Panc1 (cell line): ENCODE measurements at places on chromosomes 6 and 20.

DNA sequence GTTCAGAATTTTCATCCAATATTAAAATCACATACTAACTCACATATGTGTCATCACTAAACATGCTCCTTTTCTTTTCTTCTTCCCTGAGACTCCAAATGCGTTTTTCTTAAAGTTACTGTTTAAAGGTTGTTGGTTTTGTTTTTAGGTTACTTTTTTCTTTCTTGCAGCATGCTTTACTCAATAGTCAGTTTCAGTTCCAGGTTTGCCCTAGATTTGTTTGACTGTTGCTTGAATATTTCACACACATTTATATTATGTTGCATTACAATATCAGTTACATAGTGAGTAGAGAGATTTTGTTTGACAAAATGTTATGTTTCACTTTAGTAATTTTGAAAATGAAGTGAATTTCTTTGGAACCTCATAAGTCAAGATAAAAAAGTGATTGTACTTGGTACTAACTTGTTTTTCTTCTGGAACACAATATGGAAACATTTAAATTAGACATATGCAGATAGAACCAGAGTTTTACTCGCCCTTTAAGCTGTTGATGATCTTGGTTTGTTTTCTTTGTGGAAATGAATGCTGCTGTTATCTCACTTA is 27.3 kb downstream of the FNDC1 start:
- DNase-seq = no peak

DNA sequence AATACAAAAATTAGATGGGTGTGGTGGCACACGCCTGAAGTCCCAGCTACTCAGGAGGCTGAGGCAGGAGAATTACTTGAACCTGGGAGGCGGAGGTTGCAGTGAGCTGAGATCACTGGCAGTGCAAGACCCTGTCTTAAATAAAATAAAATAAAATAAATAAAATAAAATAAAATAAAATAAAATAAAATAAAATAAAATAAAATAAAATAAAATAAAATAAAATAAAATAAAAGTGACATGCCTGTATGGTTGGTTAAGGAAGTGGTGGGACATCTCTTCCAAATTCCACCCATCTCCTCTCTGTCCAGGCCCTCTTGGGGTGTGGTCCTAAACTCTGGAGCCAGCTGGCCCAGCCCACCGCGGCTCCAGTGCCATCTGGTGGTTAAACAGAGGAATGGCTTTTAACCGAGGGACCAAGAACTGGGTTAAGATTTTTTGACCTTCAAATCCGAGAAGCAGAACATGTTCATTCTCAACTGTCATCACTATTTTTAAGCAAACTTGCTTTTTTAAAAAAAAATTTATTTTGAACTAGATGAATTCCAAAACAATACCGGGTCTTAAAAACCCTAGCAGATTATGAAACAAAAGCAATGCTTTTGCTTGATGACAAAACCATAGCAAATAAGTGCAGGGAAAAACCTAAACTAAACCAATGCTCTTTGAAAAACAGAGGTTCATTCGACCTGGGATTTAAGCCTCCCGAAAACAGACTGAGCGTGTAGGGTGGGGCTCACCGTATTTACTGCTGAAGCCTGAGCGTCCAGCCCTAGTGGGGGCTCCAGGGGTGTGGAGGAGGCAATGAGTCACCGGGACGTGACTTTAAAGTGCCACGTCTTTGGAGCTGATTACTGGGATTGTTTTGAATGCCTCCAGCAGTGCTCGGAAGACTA is 68.8 kb downstream of the CDC5L start:
- no peak for DNase-seq

DNA sequence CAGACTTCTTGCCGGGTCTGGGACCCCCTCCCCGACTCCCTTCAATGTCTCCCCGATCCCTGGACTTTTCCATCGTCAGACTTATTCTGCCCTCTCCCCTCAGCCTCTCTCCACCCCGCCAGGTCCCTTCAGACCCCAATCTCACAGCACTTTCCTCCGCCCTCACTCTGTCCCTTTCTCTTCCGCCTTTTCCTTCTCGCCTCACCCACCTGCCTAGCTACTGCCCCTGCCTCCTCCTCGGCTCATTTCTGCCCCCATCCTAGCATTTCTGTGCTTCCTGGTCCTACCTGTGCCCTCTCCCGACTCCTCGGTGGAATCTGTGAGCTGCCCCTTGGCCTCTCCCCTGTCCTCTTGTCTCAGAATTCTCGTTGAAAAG is 616 bp downstream of the CHMP4B start:
- DNase-seq = no peak

DNA sequence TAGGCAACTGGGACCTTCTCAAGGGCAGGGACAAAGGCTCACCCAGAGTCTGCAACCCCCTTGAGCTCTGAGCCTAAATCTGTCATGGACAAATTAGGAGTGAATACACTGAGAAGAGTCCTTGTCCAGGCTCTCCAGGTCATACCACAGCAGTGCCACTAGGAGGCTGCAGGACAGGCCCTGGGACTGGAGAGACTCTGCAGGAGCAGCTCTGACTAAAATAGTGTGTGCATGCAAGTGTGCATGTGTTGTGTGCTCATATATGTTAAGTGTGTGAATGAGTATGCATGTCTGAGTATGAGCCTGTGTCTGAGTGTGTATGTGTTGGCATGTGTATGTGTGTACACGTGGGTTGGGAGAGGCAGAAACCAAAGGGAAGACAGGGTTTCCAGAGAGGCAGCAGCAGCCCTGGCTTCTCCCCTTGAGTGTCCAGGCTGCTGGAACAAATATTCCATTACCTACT is 27.1 kb downstream of the MRPL14 start:
- DNase-seq = no peak

GRCh38 chr6:319177-320131 is 27.2 kb downstream of the DUSP22 start:
- DNase-seq = no peak

- DNase-seq = peak; percentile 18
Observed at GRCh38 chr20:33262658-33263065, 20.4 kb upstream of the BPIFB1 start.

- DNase-seq = no peak
Observed at GRCh38 chr6:114276783-114277182, 66.0 kb downstream of the HS3ST5 start.

GRCh38 chr6:166750108-166750793 is 123.2 kb upstream of the RPS6KA2 start:
- DNase-seq = no peak

DNA sequence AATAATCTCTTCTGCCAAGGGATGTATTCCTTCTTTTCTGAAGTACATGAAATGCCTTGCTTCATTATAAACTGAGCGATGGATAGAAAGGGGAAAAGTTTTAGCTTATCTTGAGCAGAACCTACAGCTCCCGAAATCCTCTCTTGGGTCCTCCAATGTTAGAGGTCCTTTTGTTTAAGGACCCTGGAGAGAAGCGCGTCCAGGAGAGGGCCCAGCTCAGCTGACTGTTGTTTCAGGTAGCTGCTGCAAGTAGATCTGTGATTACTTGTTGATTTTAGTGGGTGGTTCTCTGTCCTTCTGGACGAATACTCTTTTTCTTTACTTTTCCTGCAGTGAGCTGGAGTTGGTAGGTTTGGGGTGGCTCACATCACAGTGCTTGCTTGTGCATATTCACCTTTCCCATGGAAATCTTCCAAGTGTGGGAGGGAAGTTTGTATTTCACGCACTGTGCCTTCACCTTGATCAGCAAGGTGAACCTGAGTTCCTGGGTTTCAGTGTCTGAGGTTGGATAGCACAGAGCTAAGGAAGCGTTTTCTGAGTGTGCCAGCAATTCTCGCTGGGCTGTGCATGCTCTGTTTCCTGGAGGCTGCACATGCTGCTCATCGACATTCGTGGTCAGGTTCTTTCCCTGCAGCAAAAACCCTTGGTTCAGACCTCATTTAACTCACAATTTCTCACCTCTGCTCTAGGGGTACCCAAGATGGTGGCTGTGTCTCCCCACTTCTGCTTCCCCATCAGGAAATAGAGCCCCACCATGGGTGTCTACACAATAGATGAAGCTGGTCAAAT is 176.3 kb downstream of the JARID2 start:
- DNase-seq = no peak

GRCh38 chr20:24667689-24668383 is 198.4 kb downstream of the SYNDIG1 start:
- no peak for DNase-seq

GRCh38 chr20:63233924-63234323 is 1.8 kb upstream of the BIRC7 start:
- DNase-seq = no peak

DNA sequence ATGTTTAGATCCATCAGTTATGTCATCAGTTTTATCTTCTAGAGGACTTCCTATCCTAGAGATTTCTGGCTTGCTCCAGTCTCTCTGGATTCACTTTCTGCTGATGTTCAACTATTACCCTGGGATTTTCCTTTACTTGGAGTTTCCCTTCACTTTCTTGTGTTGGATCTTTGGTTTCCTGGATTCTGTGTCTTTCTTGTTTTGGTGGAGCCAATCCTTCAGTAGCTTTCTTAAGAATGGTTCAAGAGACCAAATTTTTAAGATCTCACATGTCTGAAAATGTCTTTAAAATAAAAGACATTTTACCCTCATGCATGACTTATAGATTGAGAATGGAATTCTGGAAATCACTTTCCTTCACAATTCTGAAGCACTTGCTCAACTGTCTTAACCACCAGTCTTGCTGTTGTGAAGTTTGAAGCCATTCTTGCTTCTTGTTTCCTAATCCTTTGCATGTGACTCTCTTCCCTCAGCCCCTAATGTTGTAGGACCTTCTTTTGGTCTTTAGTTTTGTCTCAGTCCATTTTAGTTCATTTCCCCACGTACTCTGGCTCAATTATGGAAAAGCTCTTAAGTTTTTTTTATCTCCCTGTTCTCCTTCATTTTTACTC is 87.9 kb downstream of the ARID1B start:
- DNase-seq = no peak

DNA sequence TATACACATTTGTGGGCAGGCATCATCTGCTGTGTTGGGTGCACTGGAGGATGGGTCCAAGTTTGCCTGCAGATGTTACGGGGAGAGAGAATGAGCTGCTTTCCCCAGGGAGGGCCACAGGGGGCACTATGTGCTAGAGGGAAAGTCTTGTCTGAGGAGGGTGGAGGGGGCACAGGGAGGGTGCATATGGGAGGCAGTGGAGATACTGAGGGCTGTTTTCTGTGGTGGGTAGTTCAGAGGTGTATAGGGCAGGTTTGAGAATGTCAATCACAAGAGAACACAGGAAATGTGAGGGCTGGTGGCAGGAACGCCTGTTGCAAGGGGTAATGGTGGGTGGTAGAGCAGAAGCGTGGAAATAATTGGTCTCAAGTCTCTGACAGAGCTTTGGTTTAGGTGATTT is 7.7 kb upstream of the PTPRA start:
- DNase-seq = no peak

DNA sequence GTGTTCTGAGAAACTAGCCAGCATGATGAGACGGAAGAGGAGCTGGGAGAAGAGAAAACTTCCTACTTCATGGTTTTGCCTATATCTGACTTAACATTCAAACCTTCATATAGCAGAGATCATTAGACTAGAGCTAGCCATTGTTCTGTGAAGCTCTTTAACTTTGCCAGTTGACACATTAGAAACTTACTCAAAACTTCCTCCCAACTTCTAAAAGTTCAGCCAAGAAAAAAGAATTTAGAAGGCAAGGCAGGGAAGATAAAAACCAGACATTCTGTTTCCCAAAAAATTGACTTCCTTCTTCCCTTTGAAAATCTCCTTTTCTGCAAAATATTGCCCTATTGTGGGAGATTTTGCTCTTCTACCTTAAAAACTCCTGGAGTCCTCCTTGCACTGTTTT is 134.8 kb upstream of the UST start:
- no peak for DNase-seq

GRCh38 chr6:137722749-137723272 is 144.2 kb upstream of the TNFAIP3 start:
- no peak for DNase-seq

DNA sequence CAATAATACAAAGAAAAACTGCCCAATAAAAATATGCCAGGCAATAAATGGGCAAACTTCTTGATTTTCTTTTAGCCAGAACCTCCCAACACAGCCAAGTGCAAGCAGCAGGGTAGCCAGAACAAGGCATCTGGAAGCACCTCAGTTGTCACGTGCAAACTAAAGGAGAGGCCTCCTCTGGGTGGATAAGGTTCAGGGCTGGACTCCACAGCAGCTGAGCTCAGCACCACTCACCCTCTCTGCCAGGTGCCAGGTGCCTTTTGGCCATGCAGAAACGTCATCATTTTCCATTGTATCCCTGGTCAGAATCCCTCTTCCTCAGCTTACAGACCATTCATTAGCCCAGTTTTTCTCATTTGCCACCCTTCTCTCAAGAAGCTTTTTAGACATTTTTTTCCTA is 52.7 kb downstream of the SOD2 start:
- no peak for DNase-seq

GRCh38 chr20:64036346-64037198 is 590 bp downstream of the C20orf204 start:
- no peak for DNase-seq

DNA sequence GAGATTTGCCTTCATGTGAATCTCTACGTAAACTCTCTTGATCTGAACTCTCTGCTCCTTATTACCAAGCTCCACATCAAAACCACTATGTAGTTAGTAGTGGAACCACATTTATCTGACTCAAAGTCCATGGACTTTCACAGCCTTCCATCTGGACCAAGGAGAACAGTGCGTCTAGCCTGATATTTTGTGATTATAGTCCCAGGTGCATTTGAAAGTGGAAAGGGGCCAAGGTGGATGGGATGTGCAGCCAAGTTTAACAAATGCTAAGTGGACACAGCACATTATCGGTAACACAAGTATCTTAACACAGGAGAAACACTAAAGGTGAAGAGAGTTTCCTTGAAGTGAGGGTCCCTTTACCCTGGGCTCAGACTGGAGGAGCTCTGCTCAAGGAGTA is 281.2 kb upstream of the SGK1 start:
- no peak for DNase-seq

GRCh38 chr6:43054206-43054943 is 724 bp upstream of the CUL7 start:
- DNase-seq = no peak

DNA sequence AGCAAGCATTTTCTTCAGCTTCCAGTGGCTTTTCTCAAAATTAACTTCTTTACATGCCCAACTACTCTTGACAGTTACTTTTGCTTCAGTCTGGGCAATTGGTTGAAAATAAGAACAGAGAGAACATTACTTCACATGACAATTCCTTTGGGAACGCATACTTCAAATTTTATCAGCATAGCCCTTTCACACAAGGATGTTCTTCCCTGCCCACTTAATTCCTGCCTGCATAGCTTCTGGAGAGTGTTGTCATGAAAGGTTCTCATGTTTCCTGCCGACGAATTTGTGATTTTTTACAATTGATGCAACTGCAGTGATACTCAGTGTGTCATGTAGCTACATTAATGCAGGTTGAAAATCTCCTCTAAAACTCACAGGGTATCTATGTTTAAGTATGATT is 22.0 kb upstream of the SNRNP48 start:
- no peak for DNase-seq

DNA sequence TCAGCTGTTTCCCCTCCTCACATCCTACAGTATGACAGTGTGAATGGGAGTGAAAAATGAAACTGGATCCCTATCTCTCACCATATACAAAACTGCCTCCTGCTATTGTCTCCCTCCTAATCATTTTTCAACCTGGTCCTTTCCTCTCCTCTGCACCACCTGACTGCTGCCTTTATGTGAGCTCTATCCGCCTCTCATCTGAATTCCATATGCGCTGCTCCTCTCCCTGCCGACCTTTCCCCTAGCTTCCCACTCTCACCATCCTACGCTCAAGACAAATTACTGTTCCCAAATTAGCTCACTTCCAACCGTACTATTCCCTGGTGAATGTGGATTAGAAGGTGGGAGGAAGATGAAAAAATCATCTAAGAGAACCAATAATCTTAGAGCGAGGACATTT is 148.4 kb upstream of the FBXL4 start:
- DNase-seq = no peak
